ENCODE measurements at places on chromosomes 7 and 10. TPM values are rescaled to one million over a fixed set of nuclear protein-coding genes. Genes with fewer than 3 reads are reported as not detected.

DNA sequence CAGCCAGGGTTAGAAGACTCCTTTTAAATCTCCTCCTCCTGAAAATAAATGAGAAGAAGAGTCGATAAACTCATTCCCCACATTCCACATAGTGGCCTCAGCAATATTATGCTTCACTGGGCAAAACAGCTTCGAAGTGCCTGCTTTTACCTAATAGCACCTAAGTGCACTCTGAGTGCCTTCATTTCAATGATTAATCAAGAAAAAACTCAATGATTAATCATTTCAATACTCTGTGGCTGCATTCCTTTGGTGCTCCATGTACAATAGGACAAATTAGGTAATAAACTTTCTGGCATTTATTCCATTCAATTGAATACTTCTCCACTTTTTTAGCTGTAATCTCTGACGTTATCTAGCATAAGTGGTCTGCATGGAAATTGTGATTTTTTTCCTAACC lies 174.6 kb downstream of the CCDC71L start:
- DNase-seq, result peak; percentile 68

- DNase-seq, result no peak
Observed at GRCh38 chr7:24214670-24215069, 69.3 kb upstream of the NPY start.

- DNase-seq, result peak; percentile 49
Observed at GRCh38 chr10:64041185-64041988, 520.2 kb downstream of the REEP3 start.

DNA sequence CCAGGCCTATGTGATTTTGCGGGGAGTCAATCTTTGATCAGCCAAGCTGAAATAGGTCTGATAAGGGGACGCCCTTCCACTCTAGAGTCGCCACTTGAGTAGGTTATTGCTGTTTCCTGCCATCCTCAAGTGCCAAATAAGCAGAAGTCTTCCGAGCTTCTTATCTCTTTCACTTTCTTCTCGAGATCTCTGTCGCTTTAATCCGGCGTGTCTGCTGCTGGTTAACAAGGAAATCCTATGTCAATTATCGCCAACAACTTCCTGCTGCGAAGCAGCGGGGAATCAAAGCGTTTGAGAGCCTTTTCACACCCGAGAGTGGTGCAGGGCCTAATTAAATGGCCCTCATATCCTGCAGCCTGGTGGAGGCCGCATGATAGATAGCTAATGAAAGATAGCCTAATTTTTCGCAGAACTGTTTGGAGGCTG lies 215.9 kb downstream of the RAB11FIP2 start:
- DNase-seq, result no peak

Gene EFCAB10
- polyA plus RNA-seq, result not detected

DNA sequence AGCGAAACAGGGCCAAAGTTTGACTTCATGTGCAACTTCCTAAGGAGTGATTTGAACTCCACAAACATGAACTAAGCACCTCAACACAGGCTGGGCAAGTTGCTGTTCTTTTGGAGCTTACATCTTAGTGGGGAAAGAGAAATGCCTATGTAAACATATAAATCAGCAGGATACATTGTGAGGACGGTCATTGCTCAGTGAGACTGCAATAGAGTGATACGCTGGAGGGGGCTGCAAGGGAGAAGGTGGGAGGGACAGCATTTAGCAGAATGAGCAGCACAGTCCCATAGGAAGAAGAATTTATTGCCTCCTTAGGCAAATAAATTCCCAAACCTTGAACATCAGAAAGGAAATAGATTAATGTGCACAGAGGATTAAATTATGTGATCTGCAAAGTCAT lies 90.0 kb downstream of the EGFR start:
- DNase-seq, result no peak

Gene PTF1A
- polyA plus RNA-seq, result not detected

Gene CFTR
- not detected for polyA plus RNA-seq

DNA sequence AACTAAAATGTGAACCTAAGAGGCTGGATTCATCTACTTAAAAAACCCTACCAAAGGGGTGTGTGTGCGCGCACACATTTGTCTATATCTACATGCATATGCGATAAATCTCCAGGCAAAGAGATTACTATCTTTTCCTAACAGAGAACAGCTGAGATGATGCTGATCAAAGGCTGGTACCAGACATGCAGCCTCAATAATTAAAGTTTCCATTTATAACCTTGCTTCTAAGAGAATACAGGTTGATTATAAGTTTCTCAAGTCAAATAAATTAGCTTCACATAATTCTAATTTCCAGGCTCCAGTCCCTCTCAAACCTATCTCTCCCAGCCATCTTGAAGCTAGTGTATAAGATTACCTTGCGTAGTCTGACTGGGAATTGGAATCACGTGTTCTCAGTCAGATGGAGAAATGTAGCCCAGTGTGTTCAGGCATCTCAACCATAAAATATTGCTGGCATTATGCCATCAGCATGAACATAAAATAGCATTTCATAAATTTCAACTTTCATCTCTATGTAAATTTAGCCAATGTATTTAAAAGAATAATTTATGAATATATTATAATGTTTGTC lies 1062.0 kb downstream of the XPNPEP1 start:
- no peak for DNase-seq

- no peak for DNase-seq
Observed at GRCh38 chr7:28179120-28180030, 1.2 kb downstream of the JAZF1 start.

Gene OSBPL3
- 18.3 TPM for polyA plus RNA-seq

- DNase-seq, result no peak
Observed at GRCh38 chr7:131525820-131526219, 30.6 kb downstream of the PODXL start.

- no peak for DNase-seq
Observed at GRCh38 chr7:131483586-131483985, 72.8 kb downstream of the PODXL start.

DNA sequence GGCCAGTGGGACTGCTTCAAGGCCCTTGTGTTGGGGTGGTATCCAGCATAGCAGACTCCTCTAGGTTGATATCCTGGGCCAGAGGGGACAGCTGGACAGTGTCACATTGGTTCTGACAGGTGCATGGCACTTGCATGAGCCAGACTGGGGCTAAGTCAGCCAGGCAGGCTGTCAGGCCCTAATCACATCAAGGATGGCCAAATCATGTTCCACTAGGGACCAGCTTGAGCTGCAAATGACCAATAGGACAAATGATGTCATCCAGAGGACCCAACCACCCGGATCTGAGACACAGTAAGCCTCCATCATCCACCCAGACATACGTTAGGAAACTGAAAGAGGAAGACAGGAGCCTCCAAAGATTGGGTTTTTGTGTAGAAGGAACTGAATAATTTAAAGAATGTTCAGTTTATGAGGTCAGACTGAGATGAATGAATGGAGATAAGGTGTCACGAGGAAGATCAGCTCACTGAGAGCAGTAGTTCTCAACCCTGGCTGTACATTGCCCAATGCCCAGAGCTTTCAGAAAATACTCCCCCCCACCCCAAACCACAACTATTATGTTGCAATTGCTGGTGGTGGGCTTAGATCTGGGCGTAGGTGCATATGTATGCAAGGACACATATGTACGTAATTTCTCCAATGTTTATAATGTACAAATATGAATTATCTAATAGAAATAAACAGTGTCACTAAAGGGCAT lies 75.2 kb upstream of the INHBA start:
- no peak for DNase-seq

GRCh38 chr10:83536426-83536825 lies 602.9 kb upstream of the GHITM start:
- no peak for DNase-seq

Gene INPP5F
- polyA plus RNA-seq, result 20.2 TPM

GRCh38 chr10:78614267-78614666 lies 454.5 kb upstream of the ZMIZ1 start:
- DNase-seq, result no peak

DNA sequence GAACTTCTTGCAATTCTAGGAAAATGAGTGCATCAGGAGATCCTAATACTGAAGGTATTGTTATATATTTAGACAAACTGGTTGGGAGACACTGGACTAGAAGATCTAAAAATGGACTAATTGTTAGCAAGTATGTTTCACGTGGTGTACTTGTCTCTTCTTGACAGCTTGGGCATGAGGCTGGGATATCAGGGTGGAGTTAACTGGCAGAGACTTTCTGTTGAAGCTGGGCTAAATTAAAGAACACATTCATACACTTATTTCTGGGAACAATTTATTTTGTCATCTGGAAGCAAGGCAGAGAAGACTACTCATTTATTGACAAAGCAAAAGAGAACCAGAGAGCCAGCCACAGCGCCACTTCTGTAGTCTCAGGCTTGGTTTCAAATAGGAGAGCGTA lies 25.9 kb downstream of the TYW1 start:
- no peak for DNase-seq

DNA sequence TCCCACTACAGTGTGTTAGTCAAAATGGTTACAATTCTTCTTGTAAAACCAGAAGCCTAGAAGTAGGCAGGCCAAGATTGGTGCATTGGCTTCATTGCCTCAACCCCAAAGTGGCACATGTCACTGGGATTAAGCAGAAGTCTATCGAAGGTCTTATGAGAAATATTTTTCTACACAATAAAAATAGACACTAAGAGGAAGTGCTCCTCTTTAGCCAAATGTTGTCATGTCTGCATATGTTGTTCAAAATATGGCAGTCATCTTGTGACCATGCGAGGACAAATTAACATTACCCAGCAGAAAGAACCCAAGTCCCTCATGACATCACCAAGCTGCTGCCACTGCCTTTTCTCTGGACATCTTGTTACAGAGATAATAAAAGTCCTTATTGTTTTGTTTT lies 6.3 kb upstream of the NSMCE4A start:
- DNase-seq, result no peak

Gene PHTF2
- polyA plus RNA-seq, result 24.1 TPM

Gene LRRTM3
- polyA plus RNA-seq, result not detected

DNA sequence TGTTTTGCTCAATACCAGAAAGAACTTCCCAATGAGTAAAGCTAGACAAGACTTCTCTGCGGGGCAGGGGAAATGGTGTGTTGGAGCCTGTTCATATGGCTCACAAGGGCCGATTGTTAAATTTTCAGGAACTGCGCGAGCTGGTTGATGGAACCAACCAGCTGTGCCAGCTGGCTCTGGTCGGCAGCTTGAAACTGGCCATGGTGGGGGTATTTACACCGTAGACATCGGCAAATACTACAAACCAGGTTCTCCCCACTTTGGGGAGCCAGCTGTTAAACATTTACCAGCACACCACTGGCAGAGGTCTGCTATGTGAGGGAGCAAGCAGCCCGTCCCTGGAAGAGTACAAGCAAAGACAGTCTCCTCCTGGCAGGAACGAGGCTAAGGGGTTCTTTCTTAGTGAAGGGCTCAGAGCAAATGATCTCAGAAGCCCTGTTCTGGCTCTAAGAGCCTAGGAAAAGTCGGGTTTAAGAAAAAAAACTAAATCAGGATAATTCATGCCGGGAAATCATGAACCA lies 8.8 kb upstream of the ZMIZ1 start:
- no peak for DNase-seq

Measured in keratinocyte (primary cell).